ENCODE measurements at places on chromosomes 11 and 22.

GRCh38 chr11:73350908-73351636 is 25.1 kb upstream of the RELT start:
- peak; percentile 36 for DNase-seq

GRCh38 chr22:17229991-17230630 is 10.9 kb upstream of the ADA2 start:
- no peak for DNase-seq

- no peak for DNase-seq
These were observed 105.1 kb downstream of the HIPK3 start for GRCh38 chr11:33362051-33362910.

GRCh38 chr22:45977003-45977411 is at the start of gene WNT7B:
Gene WNT7B (minus strand): TSS chr22:45977162. CDS start chr22:45976754, 408 bp downstream.
- no peak for DNase-seq

Measured in HS-27A (cell line).